ENCODE measurements at places on chromosomes 7 and 10.

DNA sequence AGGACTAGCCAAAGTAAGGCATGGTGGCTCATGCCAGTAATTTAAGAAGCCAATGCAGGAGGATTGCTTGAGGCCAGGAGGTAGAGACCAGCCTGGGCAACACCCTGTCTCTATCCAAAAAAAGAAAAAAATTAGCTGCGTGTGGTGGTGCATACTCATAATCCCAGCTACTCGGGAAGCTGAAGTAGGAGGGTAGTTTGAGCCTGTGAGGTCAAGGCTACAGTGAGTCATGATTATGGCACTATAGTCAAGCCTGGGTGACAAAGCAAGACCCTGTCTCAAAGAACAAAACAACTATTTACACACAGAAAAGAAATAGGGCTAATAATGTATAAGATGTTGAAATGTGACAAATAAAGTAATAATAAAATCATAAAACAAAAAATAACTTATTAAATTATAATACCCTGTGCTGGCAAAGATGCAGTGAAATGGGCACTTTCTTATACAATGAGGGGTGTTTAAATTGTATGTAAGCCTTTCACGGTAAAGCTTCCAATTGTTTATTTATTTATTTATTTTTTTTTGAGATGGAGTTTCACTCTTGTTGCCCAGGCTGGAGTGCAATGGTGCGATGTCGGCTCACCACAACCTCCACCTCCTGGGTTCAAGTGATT is 175.2 kb downstream of the TPST1 start:
- DNase-seq: no peak

DNA sequence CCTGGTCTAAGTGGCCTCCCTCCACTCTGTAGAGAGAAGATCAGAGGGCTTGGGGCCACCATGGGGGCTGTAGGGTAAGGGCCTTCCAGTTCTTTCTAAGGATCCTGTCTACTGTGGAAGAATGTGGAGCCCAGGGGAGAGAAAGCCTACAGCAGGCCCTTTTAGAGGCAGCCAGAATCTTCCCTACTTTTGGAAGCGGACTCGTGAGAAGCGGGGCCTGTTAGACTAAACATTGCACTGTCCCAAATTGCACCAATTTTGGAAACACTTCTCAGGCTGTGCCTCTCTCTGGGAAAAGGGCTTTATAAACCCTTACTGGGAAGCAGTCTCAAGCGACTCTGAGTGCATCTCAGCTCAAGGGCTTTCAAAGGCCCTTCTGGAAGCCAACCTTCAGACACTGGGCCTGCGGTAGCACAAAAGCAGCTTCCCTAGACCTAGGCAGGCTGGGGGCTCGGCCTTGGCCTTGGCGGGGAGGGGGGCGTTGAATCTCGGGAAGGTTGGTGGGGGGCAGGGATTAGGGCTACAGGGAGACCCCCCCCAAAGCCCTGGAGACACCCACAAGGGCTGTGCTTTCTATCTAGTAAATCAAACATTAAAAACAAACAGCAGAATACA is 298.1 kb downstream of the GFRA1 start:
- DNase-seq: no peak

GRCh38 chr10:7133278-7133677 is 277.6 kb downstream of the SFMBT2 start:
- DNase-seq: no peak

DNA sequence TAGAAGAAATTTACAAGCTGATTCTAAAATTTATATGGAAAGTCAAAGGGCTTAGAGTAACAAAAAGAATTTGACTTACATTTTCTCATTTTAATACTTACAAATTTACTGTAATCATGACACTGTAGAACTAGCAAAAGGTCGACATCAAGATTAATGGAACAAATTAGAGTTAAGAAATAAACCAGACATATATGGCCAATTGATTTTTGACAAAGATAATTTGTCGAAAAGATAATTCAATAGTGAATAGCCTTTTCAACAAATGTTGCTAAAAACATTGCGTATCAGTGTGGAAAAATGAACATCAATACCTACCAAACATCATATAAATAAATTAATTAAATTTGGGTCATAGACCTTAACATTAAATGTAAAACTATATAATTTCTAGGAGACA is 955.5 kb upstream of the AUTS2 start:
- no peak for DNase-seq

DNA sequence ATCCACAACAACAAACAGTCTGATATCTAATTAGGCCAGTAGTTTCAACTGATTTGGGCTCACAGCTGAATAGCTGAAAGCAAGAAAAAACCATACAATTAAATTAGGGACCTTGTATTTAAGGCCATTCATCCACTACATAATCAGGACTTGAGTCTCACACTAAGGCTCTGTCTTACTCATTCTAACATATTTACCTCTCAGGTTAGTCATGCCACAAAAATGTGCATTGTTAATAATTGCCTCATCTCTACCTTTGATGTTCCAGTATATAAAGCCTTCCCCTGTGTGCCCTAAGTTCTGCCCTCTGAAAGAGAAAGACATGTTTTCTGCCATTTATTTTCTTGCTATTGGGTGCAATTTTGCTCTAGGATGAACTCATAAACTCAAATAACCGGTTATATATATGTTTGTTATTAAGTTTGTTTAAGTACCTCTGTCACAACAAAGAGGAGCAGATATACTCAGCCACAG is 5.3 kb upstream of the C1GALT1 start:
- DNase-seq: no peak

All from activated CD4-positive, alpha-beta T cell treated with anti-CD3 and anti-CD28 coated beads for 48 hours (primary cell).